ENCODE measurements at places on chromosomes 6 and 20.

- DNase-seq = no peak
These were observed 104.1 kb upstream of the SLC35B3 start for GRCh38 chr6:8539453-8539852.

GRCh38 chr20:48597521-48598302 lies 230.1 kb downstream of the PREX1 start:
- no peak for DNase-seq

DNA sequence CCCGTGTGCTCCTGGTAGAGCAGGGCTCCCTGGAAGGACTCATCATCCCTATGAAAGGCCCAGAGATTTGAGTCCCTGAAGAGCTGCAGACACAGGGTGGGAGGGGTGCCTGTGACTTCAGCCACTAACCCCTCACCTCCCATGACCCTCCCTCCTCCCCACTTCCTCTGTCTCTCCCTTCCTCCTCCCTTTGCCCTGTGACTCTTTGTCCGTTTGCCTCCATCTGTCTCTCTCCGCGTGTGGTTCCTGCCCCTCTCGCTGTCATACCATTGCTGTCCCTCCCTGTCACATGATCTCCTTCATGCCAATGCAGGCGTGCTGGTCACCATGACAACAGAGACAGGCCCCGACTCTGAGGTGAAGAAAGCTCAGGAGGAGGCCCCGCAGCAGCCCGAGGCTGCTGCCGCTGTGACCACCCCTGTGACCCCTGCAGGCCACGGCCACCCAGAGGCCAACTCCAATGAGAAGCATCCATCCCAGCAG lies 19.0 kb downstream of the EPB41L1 start:
- DNase-seq = no peak

DNA sequence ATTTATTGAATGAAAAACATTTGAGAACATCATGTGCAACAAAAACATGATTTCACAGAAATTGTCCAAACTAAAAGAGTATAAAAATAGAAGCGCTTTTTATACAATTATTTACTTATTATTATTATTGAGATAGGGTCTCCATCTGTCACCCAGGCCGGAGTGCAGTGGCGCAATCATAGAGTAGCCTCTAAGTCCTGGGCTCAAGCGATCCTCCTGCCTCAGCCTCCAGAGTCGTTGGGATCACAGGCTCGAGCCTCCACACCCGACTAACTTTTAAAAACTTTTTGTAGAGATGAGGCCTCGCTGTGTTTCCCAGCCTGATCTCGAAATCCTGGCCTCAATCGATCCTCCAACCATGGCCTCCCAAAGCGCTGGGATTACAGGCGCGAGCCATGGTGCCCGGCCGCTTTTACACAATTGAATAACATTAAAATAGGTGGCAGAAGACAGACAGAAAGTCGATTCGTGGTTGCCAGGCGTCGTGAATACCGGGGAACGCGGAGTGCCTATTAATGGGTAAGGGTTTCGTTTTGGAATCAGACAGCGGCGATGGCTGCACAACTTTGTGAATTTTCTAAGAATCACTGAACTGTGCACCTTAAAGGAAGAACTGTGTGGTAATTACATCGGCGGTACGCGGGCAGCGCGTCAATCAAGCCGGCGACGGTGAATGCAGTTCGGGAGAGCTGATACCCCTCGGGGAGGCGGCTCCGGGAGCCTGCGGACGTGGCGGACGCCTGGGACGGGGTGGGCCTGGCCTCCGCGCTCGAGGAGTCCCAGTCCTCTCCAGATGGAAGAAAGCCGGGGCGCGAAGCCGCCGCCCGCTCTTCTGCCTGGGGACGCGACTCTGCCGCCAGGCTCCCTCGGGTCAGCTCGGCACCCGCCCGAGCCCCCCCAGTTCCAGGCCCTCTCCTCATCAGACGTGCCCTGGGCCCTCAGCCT lies 807 bp downstream of the TBC1D20 start:
- DNase-seq = peak; percentile 42

GRCh38 chr20:44500221-44500620 lies 21.6 kb downstream of the SERINC3 start:
- DNase-seq = no peak

DNA sequence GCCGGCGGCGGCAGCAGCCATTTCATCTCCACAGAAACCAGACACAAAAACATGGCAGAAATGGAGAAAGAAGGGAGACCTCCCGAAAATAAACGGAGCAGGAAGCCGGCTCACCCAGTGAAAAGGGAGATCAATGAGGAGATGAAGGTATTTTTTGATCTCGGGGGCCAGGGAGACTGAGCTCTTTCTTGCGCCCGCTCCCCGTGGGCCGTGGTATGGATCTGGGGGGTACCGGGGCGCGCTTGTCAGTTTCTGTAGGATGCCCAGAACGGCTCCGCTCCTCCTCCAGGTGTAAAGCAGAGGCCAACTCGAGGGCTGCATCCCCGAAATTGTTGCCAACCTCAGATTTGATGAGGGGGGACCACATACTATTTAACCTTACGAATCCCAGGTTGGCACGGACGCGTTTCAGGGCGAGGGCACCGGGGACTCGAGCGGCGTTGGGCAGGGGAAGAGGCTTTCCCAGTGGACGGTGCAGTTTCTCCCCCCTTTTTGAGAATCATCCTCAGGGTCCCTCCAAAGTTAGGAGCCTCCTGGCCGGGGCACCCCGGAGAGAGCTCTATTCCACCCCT lies 735 bp downstream of the SOBP start:
- no peak for DNase-seq

GRCh38 chr20:51639206-51639832 lies 96.8 kb upstream of the NFATC2 start:
- peak; percentile 69 for DNase-seq

DNA sequence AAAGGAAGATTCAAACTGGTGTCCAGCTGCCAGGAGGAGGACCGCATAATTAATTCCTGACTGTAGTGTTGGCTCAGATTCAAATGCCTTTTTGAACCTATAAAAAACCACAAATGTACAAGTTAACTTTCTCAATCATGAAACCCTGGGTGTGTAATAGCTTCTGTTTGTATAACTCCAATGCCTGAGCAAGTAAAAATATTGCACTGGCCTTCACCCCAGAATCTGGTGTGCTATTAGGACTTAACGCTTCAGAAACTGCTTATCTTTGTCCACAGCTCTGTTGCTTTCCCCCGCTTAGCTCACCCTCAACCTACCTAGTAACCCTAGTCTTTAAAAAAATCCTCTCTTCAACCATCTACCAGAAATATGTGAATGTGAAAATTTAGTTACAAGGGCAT lies 119.1 kb upstream of the MAP7 start:
- DNase-seq = no peak

GRCh38 chr6:24415753-24416152 lies 13.0 kb downstream of the MRS2 start:
- no peak for DNase-seq

GRCh38 chr6:30399390-30400058 lies 54.6 kb downstream of the RPP21 start:
- DNase-seq = no peak

DNA sequence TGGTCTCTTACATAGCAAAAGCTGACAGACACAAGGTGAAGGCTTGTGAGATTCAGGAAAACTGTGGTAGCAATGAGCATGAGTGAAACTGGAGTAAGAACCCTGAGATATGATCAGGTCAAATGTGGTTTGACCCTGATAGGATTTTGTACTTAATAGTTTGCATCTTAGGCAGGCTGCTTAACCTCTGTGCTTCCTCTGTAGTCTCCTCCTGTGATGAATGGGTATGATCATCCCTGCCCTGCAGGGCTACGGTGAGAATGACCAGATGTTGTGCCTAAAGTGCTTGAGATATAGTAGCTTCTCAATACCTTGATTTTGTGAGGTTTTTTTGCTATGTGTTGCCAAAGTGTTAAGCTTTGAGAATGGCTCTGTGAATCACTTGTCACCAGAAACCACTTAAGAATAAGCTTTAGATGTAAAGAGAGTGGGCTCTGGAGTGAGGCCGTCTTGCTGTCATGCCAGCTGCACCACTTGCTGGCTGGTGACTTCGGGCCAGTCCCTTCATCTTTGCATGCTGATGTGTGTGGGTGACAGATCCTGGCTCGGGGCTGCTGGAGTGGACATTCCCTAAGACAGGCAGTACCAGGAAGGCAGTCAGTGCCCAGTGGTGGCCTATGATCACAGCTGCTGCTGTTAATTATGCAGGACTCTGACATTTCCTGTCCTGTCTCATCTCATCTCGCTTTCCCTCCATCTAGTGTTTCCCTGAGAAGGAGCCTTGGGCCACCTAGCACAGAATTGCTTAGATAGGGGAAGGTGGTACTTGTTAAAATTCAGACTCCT lies 254.7 kb downstream of the NFATC2 start:
- DNase-seq = no peak

GRCh38 chr6:112935402-112936078 lies 588.4 kb downstream of the RFPL4B start:
- DNase-seq = no peak

GRCh38 chr6:70264306-70264705 lies 38.6 kb downstream of the COL9A1 start:
- no peak for DNase-seq

DNA sequence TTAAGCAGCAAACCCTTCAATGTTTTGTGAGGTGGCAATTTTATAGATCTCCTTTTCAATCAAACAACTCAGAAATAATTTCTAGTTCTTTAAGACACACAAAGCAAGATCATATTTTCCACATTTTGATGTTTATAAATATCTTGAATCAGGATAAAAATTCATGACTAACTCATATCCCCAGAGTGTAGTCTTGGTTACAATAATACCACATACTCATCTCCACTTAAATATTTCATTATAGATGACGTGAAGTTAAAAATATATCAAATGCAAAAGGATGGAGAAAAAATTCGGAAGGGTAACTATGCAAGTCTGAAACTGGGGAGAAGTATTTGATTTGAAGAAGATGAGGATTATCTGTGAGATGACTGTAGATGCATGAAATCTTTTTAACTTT lies 59.8 kb upstream of the HIVEP1 start:
- no peak for DNase-seq

- no peak for DNase-seq
These were observed 21.0 kb upstream of the FYN start for GRCh38 chr6:111894272-111894671.

- no peak for DNase-seq
These were observed 143.1 kb upstream of the RREB1 start for GRCh38 chr6:6964675-6965074.

DNA sequence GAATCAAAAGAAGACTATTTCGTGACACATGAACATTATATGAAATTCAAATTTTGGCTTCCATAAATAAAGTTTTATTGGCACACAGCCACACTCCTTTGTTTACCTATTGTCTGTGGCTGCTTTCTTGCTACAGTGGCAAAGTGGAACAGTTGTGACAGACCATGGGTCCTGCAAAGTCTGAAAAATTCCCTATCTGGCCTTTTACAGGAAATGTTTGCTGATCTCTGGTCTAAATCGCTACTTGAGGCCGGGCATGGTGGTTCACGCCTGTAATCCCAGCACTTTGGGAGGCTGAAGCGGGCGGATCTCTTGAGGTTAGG lies 23.1 kb upstream of the PREX1 start:
- no peak for DNase-seq

DNA sequence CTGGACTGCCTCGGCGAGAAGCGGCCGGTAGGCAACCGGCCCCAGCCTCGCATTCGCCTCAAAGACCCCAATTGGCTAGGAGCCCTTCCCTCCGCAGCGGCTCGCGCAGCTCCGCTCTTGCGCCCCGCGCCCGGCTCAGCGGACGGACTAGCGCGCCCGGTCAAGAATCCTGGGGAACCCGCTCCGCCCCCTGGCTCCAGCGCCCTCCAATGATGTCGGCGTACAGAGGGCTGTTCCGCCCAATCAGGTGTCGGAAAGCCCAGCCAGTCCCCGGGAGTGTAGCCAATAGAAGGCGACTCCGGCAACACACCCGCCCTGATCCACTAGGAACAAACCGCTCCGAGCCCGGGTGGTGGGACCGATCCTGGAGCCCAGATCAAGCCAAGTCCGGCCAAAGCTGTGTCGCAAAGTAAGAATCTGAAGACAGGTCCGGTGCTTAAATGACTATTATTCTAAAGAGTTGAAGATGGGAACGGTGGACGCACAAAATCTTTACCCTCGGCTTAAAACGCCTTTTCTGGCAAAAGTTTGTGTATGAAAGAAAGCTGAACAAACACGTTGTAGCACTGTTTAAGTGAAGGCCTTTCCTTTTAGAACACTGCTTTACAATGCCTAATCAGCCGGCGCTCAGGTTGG lies 132.2 kb downstream of the OGFRL1 start:
- peak; percentile 87 for DNase-seq

DNA sequence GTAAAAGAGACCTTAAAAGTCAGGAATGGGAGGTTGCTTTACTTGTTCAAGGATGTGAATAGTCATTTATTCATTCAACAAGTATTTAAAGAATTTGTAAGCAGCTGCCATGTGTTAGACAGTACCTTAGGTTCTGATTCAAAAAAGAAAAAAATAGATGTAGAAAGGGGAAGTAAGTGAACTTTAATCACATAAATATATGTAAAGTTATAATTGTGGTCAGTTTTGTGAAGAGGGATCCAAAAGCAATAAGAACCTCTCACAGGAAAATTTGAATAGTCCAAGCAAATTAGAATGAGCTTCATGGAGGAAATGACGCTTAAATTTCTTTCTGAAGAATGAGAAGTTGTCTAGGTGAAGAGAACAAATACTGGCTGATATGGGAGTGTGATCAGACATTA lies 596.1 kb upstream of the CITED2 start:
- DNase-seq = no peak

GRCh38 chr20:21707999-21708737 lies 2.7 kb downstream of the PAX1 start:
- DNase-seq = no peak

DNA sequence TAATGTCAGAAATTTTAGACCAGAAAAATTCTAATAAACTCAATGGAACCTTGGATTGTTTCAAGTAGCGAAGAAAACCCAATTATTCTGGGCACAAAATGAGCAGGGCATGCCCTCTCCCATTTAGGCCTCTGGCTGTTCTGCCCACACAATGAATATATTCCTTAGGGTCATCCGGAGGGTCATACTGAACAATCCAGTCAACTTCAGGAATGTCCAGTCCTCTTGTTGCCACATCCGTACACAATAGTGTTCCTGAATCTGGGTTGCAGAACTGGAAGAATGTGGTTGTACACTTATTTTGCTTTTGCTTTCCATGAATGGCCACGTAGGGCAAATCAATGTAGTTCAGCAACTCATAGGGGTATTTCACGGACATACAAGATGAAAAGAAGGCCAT lies 23.4 kb upstream of the RNF144B start:
- no peak for DNase-seq

- no peak for DNase-seq
These were observed 131.2 kb upstream of the HDDC2 start for GRCh38 chr6:125432963-125433362.

- DNase-seq = no peak
These were observed 31.0 kb upstream of the OSTM1 start for GRCh38 chr6:108105571-108105970.

DNA sequence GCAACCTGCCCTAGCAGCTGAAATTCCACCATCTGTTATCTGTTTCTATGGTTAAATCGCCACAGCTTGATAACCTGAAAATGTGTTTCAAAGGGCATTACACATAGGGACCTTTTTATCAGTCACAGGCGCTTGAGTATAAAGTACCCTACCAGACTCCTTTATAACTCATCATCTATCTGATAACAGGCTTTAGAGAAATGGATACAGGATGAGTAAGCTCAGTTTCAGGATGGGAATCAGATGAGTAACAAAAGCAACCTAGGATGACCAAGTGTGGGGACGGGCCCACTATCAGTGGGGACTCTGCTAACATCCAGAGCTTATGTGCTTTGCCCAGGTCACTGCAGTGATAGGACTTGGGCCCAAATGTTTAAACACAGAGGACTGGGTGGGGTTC lies 75.6 kb downstream of the PRND start:
- no peak for DNase-seq

GRCh38 chr6:46925563-46926253 lies 4.0 kb upstream of the ADGRF5 start:
- no peak for DNase-seq

GRCh38 chr20:7199861-7200260 lies 432.4 kb downstream of the BMP2 start:
- DNase-seq = no peak
